ENCODE measurements at places on chromosomes 1 and 21. TPM values are rescaled to one million over a fixed set of nuclear protein-coding genes. Genes with fewer than 3 reads are reported as not detected.
A peak's percentile ranks its signal among the peaks of the same experiment; 100 is the strongest.

- no peak overlapping the region for H3K4me3 ChIP-seq
- no peak overlapping the region for H3K27ac ChIP-seq
- H3K27me3 ChIP-seq: peaks cover 5% of the 10 kb centered on the region
These were observed 31.9 kb downstream of the FCRL5 start for GRCh38 chr1:157520386-157520935.

- no peak overlapping the region for H3K4me3 ChIP-seq
- no peak overlapping the region for H3K27ac ChIP-seq
- H3K36me3 ChIP-seq: no peaks in the 10 kb centered on the region
- H3K4me1 ChIP-seq: no peaks in the 10 kb centered on the region
- no peak for DNase-seq
These were observed 402.5 kb downstream of the HHAT start for GRCh38 chr1:210731193-210731592.

DNA sequence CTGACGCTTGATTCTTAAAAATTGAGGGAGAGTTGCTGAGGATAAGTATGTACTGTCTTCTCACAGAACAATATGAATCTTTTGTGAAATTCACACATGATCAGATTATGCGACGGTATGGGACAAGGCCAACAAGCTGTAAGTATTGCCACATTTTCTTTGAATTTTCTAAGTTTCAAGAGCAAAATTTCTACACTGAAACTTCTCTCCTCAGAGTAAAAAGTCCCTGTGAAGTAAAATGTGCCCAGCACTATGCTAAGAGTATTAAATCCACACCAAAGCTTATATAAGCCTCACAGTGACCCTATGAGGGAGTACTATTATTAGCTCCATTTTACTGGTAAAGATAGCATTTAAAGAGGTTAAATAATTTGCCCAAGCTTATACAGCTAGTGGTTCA lies 12.2 kb downstream of the AKIRIN1 start:
- H3K27me3 ChIP-seq: no peaks in the 10 kb centered on the region
- peaks cover 10% of the 10 kb centered on the region for H3K4me1 ChIP-seq
- H3K27ac ChIP-seq: no peak overlapping the region
- DNase-seq: no peak
- H3K36me3 ChIP-seq: peaks cover 80% of the 10 kb centered on the region

DNA sequence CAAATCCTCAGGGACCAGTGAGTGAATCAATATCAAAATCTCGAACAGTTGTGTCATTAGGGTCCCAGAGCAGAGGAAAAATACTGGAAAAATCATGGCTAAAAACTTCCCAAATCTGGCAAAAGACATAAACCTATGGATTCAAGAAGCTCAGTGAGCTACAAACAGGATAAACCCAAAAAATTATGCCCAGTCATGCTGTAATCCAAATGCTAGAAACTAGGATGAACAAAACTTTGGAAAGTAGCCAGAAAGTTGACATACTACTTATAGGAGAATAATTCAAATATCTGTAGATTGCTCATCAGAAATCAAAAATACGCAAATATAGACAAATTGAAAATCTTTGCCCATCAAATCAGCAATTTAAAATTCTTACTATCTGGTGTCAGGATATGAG lies 34.6 kb upstream of the ATP1A1 start:
- no peaks in the 10 kb centered on the region for H3K27me3 ChIP-seq
- peaks cover 25% of the 10 kb centered on the region for H3K4me1 ChIP-seq
- no peaks in the 10 kb centered on the region for H3K36me3 ChIP-seq
- DNase-seq: no peak

DNA sequence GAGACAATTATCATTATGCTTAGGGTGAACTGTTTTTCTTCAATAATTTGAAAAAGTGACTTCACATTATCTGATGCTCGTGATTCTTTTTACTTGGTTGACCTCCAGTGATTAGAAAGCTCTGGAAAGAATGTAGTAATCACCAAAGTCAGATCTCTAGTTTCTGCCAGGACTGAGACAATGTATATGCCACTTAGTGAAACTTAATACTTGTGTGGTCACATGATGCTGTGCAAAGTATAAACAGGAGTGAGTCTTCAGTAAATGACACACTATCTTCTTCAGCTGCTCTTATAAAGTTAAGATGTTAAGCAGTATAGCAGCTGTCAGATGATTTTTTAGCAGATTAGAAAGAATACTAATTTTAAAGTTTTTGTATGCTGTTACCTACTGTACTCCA lies 17.2 kb downstream of the VCAM1 start:
- peaks cover 8% of the 10 kb centered on the region for H3K4me1 ChIP-seq
- no peaks in the 10 kb centered on the region for H3K27me3 ChIP-seq
- H3K36me3 ChIP-seq: no peaks in the 10 kb centered on the region
- no peak overlapping the region for H3K4me3 ChIP-seq

- H3K36me3 ChIP-seq: no peaks in the 10 kb centered on the region
- DNase-seq: peak; percentile 88
- no peaks in the 10 kb centered on the region for H3K27me3 ChIP-seq
- peaks cover 20% of the 10 kb centered on the region for H3K4me1 ChIP-seq
- H3K4me3 ChIP-seq: peak within 1 kb of the TSS; percentile 91
These were observed at the start of gene HHAT for GRCh38 chr1:210328746-210329503. Gene HHAT, plus strand, starts transcription at chr1:210328902. Its CDS starts 20,074 bp downstream, at chr1:210348976.

DNA sequence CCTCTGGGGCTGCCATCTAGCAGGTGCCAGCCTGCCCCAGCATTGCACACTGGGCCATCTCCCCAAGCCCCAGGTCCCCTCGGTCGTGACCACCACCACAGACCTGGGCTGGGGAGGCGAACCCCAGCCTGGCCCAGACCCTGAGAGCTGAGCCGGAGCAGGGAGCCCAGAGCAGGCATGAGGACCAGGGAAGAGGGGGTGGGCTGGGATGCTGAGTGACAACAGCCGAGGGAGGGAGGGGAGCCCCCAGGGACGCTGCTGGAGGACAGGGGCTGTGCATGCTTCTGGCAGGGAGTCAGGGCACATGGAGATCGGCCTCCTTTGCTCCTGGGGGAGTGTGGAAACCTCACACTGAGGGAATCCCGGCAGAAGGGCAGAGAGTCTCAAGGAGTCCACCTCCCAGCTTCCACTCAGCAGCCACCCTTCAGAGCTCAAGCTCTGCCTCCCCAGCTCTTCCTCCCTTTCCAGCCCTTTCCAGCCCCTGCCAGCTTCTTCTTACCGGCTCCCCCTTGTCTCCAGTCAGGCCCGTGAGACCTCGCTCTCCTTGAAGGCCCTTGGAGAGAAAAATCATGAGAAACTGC lies 23.7 kb upstream of the PEF1 start:
- peaks cover 60% of the 10 kb centered on the region for H3K4me1 ChIP-seq
- H3K36me3 ChIP-seq: peaks cover 10% of the 10 kb centered on the region
- H3K4me3 ChIP-seq: no peak overlapping the region

GRCh38 chr1:204357551-204358490 lies 1.9 kb downstream of the PLEKHA6 start:
- H3K4me1 ChIP-seq: peaks cover 14% of the 10 kb centered on the region
- peaks cover 9% of the 10 kb centered on the region for H3K27me3 ChIP-seq
- H3K4me3 ChIP-seq: no peak overlapping the region
- H3K36me3 ChIP-seq: no peaks in the 10 kb centered on the region
- DNase-seq: no peak

GRCh38 chr21:26136671-26137070 lies 33.9 kb downstream of the APP start:
- no peak overlapping the region for H3K27ac ChIP-seq
- H3K4me1 ChIP-seq: peaks cover 18% of the 10 kb centered on the region
- no peaks in the 10 kb centered on the region for H3K36me3 ChIP-seq
- DNase-seq: no peak
- no peaks in the 10 kb centered on the region for H3K27me3 ChIP-seq
- no peak overlapping the region for H3K4me3 ChIP-seq

GRCh38 chr1:176897350-176898236 lies 266.9 kb downstream of the ASTN1 start:
- no peak overlapping the region for H3K4me3 ChIP-seq
- no peak for DNase-seq
- H3K4me1 ChIP-seq: peaks cover 7% of the 10 kb centered on the region
- H3K27me3 ChIP-seq: peaks cover 39% of the 10 kb centered on the region

WDR47 gene
- 45.8 TPM for total RNA-seq

USP16 gene
- 20.7 TPM for total RNA-seq
